ENCODE measurements at places on chromosomes 1 and 21.

- DNase-seq: no peak
Measured at GRCh38 chr1:39110882-39111281, 84.7 kb downstream of the NDUFS5 start.

GRCh38 chr1:68848017-68848416 is 351.1 kb upstream of the DEPDC1 start:
- no peak for DNase-seq

GRCh38 chr1:21175324-21175669 is 1.4 kb downstream of the EIF4G3 start:
- no peak for DNase-seq

DNA sequence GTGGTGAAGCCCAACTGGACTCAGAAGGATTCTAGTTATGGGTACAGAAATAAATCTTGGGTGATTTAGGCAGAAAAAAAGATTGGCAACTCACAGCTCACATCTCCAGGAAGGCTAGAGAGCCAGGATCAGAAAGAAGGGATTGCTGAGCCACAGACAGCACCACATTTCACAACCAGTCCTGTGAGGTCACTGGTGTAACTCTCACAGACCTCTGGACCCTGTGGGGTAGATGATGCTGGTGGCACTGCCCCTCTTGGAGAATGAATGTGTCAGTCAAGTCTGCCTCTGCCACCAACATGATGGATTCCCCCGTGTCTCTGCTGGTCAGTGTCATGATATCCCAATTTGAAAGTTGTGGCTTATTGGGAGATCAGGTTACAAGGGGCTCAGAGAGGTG is 70.9 kb upstream of the HMCN1 start:
- DNase-seq: no peak

GRCh38 chr1:173489149-173489600 is 12.0 kb downstream of the PRDX6 start:
- DNase-seq: no peak

DNA sequence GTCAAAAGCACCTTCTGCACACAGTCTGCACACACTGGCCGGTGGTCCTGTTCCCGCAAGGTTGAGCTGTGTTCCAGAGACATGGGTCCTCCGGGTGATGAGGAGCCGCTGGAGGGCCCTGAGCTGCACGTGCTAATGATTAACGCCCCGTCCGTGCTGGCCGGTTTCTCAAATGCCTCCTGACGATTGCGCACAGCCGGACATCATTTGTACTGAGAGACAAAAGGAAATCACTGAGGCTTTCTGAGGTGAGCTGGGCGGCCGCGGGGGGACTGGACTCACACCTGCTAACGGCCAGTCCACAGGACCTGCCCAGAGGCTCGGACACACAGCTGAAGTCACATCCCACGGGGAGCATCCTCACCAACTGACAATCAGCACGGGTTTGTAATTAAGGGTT is 29.2 kb downstream of the POFUT2 start:
- DNase-seq: no peak

DNA sequence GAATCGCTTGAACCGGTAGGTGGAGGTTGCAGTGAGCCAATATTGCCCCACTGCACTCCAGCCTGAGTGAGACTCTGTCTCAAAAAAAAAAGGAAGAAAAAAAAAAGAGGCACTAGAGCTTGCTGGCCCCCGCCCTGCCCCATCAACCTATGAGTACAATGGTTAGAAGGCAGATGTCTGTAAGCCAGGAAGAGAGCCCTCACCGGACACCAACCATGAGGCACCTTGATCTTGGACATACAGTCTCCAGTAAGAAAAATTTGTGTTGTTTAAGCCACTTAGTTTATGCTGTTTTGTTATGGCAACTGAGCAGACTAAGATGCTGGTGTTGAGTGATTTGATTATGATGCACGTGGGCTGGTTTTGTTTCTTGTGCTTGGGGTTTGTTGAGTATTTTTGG is 34.2 kb downstream of the DIP2A start:
- DNase-seq: no peak

- DNase-seq: no peak
Measured at GRCh38 chr1:96519851-96520578, 201.6 kb upstream of the PTBP2 start.

DNA sequence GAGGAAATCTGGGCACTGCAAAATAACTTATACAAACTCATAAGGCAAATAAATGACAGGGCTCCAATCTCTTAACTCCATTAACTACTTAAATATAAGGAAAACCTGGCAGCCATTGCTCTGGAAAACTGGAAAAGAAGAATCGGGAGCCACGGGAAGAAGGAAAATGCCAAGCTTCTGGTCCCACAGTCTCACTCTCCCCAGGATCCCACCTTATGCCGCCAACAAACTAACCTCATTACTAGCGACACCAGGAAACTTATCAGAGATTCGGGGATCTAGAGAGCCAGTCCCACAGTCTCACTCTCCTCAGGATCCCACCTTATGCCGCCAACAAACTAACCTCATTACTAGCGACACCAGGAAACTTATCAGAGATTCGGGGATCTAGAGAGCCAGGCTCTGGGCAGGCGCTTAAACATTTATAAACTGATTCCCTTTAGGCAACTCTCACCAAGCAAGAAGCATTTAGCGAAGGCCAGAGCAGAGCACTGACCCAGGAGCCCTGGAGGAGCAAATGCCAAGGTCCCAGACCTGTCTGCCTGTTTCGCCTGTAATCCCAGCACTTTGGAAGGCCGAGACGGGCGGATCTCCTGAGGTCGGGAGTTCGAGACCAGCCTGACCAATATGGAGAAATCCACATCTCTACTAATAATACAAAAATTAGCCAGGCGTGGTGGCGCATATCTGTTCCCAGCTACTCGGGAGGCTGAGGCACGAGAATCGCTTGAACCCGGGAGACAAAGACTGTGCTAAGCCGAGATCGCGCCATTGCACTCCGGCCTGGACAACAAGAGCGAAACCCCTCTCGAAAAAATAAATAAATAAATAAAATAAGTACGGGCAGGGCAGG is 720 bp downstream of the PSMB2 start:
- peak; percentile 27 for DNase-seq

DNA sequence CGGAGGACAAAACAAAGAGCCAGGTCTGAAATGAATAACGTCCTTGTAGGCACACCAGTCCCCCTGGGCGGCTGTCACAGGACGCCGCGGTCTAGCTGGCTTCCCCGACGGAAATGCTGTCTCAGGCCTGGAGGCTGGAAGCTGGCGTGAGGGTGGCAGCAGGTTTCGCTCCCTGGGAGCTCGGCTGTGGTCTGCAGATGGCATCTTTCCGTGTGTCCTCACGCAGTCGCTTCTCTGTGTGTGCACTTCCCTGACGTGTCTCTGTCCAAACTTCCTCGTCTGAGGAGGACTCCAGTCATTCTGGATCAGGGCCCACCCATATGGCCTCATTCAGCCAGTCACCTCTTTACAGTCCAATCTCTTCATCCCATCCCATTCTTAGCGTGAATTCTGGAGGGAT is 14.2 kb downstream of the TNFRSF14 start:
- DNase-seq: no peak

GRCh38 chr21:45289134-45289533 is 1.4 kb upstream of the POFUT2 start:
- DNase-seq: no peak

GRCh38 chr1:223742856-223743517 is 30.6 kb downstream of the CAPN2 start:
- no peak for DNase-seq

DNA sequence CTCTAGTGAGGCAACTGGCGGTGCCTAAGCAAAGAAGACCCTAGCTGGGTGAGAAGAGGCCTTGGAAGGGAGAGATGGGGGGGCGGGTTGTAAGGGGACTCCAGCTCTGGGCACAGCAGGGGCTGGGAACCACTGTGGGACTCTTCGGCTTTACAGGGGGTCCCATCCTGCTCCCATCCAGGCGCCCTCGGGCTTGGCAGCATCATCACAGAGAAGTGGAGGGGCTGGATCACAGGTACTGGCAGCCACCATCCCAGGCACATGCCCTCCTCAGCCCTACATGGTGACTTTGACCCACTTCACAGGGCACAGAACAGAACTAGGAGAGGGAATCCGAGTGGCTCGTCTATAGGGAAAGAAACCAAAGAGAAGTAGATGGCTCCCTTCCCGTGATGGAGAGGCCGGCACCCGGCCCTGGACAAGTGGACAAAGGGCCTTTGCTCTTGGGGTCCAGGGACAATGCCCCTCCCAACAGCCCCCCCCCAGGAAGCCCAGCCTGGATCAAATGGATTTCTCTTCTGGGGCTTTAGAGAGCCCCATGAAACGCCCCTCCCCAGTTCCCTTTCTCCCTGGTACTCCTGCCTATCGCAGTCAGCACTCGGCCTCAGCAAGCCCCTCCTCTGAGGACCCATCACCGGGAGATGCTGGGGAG is 54.0 kb upstream of the ECE1 start:
- DNase-seq: no peak

GRCh38 chr1:200150721-200151120 is 123.2 kb downstream of the NR5A2 start:
- no peak for DNase-seq

DNA sequence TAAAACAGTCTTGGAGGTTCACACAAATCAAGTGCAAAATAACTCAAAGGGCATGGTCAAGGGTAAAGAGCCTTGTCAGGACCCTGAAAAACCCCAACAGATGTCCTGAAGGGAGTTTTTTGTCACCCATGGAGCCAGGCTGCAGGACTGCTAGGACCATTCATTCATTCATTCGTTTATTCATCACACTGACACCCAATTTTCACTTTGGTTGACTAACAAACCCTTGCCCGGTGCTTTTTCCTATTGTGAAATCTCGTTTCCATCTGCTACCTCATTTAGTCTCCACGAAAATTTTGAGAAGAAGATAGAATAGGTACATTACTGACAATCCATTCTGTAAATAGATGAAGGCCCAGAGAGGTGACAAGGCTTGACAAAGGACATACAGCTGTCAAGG is 216.0 kb downstream of the HIVEP3 start:
- DNase-seq: no peak

- DNase-seq: no peak
Measured at GRCh38 chr1:22778862-22779520, 68.4 kb downstream of the EPHB2 start.

GRCh38 chr1:216032961-216033614 is 390.2 kb downstream of the USH2A start:
- DNase-seq: no peak

DNA sequence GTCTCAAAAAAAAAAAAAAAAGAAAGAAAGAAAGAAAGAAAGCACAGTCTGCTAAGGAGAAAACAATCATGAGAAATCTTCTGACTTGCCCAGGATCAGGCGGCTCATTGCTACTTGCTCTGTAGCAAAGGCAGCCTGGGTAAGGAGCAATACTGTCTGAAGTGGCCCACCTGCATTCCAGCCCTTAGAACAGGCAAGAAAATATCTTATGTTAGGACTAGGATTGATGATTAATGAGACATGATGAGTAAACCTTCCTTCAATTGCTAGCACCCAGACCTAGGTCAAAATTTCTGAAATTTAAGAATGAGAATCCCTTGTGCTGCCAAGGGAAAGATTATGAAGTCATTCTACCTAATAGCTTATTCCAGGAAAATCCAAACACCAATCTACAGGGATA is 140.8 kb downstream of the DSCAM start:
- no peak for DNase-seq

DNA sequence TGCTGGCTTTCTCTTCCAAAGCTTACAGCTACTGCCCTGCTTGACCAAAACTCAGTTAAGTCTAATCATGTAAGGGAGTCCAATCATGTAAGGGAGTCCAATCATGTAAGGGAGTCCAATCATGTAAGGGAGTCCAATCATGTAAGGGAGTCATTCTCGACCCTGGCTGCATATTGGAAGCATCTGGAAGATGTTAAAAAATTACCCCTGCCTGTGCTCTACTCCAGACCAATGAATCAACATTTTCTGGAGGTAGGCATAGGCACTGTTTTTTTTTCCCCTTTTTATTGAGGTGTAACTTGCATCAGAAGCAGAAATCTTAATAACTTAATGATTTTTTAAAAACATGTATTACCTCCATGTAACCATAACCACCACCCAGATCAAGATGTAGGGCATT is 9.4 kb downstream of the PIGP start:
- no peak for DNase-seq

GRCh38 chr1:207779008-207779407 is 27.2 kb downstream of the CD46 start:
- DNase-seq: no peak

DNA sequence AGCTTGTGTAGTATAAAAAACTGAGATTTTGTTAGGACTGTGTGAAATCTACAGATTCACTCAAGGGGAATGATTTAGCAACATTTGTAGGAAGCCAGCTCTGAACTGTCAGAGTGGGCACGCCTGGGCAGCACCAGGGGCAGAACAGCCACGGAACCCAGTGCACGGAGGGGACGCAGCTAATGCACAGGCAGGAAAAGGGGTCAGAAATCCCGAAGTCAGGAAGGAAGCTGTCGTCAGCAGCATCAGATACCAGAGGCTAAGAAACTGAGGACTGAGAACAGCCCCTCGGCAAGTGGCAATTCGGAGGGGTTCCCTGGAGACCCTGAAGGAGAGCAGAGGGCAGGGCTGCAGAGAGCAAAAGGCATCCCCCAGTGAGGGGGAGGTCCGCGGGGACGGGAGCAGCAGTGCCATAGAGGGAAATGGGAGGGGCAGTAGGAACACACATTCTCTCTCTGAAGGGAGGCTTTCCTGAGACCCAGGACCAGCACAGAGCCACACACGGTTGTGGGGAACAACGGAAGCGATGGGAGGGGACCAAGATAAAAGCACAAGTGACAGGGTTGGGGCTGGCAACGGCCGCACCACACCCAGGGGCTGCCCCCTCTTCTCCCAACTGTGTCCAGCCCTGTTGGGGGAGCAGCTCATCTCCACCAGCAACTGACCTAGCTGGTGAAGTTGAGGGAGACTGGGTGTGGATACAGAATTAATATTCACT is 12.7 kb downstream of the UBE2J2 start:
- no peak for DNase-seq

GRCh38 chr21:43935711-43936110 is 70.7 kb downstream of the AGPAT3 start:
- no peak for DNase-seq

GRCh38 chr1:165381745-165382505 is 25.4 kb upstream of the LMX1A start:
- DNase-seq: no peak

DNA sequence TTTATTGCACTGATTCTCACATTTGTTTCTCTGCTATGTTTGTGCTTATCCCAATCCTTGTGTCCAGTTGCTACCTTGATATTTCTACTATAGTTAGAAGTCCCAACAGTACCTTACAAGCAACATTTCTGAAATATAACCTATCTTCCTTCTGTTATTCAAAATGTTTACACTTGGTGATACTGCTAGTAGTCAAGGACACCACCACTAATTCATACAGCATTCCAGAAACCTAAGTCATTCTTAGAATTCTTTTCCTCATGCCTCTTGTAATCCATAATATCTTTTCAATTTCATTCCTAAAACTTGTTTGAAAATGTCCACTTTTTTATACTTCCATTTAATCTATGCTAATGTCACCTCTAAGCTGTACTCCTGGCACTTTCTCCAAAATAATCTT is 2132.1 kb downstream of the NCAM2 start:
- DNase-seq: no peak

GRCh38 chr21:20110368-20110767 is 887.8 kb upstream of the NCAM2 start:
- DNase-seq: no peak

DNA sequence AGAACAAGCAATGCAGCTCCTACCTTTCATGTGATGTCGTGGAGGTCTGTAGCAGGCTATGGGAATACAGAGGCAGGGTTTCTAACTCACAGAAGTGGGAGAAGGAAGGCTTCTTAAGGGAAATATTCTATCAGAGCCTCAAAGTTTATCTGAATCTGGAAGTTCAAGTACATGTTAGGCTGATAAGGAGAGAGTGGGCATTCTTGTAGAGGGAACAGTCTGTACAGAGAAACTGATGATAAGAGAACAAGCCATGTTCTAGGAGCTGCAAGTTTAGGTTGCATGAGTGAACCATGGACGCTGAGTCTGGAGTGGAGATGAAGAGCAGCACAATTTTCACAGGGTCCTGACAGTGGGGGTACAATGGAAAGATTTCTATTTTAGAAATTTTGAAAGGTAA is 344.0 kb downstream of the CHRM3 start:
- DNase-seq: no peak

All from activated T-cell treated with anti-CD3 and anti-CD28 coated beads, Interleukin-2, amount 50 U/mL, for 1 hour (primary cell).